ENCODE measurements at places on chromosomes 12 and 14.

DNA sequence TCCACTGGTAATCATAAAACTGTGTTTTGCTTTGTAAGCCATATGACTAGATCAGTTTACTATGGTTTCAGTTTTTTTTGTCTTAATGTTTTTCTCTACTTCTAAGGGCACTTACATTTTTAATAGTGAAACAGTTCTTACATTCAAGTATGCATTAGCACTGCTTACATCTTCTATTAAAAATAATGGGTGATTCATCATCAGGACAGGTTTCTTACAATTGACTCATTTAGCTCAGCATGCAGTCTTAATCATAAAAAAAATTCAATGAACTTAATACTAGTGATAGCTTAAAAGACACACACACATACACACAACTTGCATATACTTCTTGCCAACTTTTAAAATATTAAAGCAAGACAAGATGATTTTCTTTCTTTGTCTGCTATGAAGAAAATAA, 845.7 kb upstream of the USP15 start:
- DNase-seq, result no peak

GRCh38 chr12:128698301-128698972, 125.3 kb downstream of the SLC15A4 start:
- no peak for DNase-seq

- DNase-seq, result peak; percentile 66
Measured at GRCh38 chr12:63826006-63826585, 18.4 kb upstream of the SRGAP1 start.

- DNase-seq, result peak; percentile 22
Measured at GRCh38 chr12:132279184-132279889, 50.1 kb downstream of the GALNT9 start.

DNA sequence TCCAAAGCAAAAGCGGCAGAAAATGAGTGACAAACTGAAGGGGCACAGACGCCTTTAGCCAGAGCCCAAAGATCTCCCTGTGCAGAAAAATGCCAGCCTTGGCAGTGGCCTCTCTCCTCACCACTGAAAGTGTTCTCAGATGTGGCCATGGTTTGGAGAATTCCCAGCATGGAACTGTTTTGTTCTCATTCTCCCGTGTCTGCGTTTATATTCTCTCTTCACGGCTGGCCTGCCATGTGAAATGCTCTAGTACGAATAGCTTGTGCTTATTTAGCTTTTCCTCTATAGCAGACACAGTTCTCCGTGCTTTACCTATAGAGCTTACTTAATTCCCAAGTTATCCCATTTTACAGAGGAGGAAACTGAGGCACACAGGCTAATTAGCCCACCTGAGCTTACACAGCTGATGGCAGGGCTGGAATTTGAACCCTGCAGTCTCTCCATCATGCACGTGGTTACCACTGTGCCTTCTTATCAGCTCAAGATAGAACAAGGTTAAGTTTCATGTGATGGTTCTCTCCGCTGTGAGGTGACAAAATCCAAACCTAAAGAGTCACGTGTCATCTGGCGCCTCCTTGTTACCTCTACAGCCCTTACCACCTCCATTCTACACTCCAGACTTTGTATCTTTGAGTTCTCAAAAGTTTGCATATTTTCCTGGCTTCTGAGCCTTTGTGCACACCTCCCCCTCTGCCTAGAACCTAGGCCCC, 141.6 kb downstream of the GCH1 start:
- no peak for DNase-seq

DNA sequence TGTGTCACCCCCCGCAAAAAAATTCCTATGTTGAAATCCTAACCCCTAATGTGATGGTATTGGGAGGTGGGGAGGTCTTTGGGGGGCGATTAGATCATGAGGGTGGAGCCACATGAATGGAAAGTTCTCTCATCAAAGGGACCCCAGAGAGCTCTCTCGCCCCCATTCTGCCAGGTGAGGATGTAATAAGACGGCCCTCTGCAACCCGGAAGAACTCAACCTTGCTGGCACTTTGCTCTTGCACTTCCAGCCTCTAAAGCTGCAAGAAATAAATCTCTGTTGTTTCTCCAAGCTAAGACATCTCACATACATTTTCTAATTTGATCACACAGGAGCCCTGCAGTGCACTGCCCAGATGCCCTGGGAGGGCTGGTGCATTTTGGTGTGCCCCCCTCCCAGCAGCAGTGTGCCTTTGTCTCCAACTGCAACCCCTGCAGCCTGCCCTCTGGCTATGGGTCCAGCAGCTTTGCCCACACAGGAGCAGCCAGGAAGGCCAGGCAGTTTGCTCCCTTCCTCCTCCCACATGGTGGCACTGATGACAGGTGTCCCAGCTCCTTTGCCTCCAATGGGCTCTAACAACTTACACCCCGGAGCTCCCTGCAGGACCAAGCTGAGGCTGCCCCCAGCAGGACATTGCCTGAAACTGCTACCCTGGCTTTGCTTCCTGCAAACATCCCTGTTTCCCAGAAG, 59.3 kb downstream of the C14orf132 start:
- DNase-seq, result peak; percentile 53

- DNase-seq, result no peak
Measured at GRCh38 chr14:101187816-101188570, 284.5 kb upstream of the RTL1 start.

- no peak for DNase-seq
Measured at GRCh38 chr14:71062581-71063303, 155.5 kb downstream of the PCNX1 start.

GRCh38 chr12:27506645-27507189, 17.3 kb upstream of the PPFIBP1 start:
- DNase-seq, result no peak

DNA sequence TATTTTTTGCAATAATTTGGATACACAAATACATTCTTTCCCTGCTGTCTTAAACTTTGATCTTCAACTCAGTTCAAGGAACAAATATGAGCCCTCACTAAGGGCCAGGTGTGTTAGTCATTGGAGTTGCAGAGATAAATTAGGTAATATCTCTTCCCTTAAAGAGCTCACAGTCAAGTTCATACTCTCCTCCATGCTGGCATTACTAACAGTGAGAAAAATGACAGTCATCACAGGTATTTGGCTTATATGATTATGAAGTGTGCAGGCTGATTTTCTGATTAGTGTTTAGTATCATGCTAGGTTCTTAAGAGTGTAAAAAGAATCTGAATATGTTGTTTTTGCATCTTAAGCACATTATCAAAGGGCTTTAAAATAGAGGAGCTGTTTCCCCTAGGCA, 594.7 kb downstream of the CCER1 start:
- no peak for DNase-seq

- no peak for DNase-seq
Measured at GRCh38 chr12:3771853-3772252, 18.9 kb upstream of the CRACR2A start.

DNA sequence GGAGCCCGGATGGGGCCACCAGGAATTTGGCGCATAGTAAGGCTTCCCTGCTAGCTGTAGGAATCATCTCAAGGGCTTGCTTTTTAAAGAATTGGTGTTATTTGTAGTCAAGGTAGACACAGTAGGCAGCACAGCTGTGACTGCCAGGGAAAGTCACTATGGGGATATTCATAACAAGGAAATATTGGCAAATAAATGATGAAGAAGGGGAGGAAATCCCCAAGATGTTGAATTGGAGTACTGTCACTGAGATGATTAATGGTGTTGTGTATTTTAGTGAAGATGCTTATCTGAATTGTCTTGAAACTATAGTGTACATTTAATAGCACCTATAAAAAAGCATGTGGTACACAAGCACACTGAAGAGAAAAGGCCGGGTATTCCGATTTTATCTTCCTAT, 118.9 kb downstream of the NPAS3 start:
- DNase-seq, result no peak

GRCh38 chr12:130590685-130591084, 125.4 kb downstream of the RIMBP2 start:
- DNase-seq, result no peak

DNA sequence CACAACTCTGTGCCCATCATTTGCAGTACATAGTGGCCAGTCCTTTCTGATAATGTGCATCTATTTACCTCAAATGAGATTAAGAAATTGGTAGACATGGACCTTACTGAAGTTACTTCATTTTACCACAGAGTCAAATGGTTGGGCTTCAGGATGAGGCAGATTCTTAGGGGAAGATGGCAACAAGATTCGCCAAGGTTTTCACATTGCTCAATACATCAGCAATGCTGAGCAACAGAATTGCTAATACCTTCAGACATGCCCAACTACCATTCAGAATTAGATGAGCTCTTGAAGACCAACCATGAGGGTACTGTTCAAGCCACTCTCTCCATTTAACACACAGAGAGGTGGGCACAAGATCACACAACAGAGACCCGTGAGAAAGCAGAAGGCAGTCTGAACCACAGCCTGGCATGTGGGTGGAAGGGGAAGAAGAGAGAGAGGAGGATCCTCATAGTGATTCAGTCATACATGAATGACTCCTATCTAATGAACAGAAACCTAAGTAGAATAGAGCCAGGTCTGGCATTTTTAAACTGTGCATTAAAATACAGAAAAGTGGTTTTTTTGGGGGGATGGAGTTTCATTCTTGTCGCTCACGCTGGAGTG, 28.5 kb downstream of the CPM start:
- DNase-seq, result no peak

DNA sequence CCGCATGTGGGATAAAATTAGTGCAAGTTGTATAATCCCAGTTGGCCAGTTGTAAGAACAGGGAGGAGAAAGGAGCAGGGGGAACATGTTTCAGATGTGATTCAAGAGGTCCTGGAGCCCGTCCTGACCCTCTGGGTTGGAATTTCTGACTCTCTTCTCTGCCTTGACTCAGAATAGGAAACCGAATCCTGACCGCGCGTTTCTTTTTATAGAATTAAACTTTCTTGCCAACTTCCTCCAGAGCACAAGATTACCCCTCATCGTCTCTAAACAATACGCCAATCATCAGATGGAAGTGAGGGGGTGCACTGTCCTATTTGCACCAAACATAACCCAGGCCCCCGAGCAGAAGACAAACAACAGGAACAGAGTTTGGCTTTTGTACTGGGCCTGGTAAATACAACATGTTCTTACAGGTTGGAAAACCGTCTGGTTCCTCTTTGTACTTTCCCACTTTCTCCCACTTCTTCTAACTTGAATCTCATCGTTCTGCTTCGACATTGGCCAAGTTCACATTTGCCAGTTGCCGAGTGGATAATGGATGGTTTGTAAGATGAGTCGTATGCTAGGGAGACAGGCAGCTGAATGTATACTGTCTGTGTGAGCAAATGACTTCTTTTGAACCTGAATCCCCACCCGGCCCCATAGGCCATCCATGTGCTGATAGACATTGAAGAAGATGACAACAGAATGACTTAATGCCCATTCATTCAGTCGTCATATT, 42.6 kb upstream of the MED13L start:
- no peak for DNase-seq

GRCh38 chr12:64534672-64535199, 75.6 kb upstream of the RASSF3 start:
- no peak for DNase-seq

GRCh38 chr12:121240484-121241101, 30.7 kb downstream of the P2RX4 start:
- no peak for DNase-seq

DNA sequence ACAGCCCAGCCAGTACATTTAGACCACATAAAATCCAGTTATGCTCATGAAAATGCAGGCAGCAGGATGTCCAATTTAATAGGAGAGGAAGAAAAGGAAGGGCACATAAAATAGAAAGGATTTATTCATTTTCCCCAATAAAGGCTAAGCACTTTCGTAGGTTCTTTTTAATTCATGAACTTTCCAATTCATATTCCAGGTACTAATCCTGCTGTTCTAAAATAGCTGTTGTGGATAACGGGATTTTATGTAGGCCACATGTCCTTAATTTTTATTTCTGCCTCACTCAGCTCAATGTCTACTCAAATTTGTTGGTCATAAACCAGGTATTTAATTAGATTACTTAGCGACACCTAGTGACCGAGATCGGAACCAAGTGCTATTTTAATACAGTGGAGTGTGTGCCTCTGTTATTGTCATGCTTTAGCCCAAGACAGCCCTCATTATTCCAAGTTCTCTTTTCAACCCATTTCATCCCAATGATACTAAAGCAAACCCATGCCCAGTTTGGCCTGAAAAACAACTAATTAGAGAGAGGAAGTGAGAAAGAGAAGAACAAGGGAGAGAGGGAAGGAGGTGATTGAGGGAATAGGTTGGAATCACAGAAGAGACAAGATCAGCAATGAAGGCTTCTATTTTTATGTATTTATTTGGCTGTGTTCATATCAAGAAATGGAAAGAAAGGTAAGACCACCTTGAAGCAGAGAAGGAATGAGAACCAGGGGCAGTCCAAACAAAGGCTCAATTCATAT, 45.9 kb upstream of the IFNG-AS1 start:
- peak; percentile 85 for DNase-seq

DNA sequence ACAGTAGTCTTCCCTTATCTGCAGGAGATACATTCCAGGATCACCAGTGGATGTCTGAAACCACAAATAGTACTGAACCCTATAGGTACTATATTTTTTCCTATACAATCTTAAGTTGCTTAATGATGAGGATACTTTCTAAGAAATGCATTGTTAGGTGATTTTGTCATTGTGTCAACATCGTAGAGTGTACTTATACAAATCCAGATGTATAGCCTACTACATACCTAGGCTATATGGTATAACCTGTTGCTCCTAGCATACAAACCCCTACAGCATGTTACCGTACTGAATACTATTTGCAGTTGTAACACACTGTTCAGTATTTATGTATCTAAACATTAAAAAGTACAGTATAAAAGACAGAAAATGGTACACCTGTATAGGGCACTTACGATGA, 165.9 kb downstream of the SLC35F4 start:
- DNase-seq, result no peak

GRCh38 chr12:116172224-116172849, 105.2 kb downstream of the MED13L start:
- DNase-seq, result peak; percentile 14

DNA sequence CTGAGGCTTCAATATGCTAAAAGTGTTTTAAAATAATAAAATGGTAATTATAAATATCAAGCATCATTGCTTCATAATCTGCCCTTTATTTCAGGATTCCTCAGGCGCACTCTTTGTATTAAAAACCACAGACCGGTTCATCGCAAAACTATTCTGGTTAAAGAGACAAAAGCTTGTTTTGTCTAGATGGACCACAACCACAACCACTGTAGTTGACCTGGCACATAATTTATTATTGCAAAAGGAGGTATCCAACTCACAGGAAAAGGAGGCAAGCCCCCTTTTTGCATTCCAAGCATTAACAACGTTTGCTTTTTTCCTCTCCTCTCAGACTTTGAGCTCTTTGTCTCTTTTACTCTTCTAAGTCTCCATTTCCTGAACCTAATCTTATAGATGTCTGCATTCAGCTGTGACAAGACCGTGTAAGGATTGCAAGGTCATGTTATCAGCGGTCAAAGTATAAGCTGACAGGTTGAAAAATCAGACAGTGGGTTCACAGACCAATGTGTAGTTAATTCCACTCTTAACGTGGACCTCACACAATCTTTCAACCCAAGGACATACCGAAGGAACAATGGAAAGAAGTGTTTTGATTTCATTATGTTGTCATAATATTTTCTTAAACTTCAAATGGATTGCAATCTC, 1057.6 kb downstream of the GALC start:
- no peak for DNase-seq

DNA sequence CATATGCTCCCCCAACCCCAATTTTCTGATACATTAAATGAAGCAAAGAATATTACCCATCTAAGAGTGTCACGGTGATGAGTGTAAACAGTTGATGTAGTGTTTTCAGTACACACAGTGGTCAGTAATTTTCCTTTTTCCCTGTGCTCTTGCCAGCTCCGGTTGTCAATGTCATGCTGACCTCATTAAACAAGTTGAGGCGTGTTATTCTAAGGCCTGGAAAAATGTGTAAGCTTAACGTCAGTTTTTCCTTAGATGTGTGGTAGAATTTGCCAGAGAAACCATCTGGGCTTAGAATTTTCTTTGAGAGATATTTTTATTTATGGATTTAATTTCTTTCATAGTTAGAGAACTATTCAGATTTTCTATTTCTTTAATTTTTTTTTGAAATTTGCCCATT, 11.7 kb upstream of the SERPINA6 start:
- no peak for DNase-seq

Measured in NAMALWA (cell line).